ENCODE measurements at places on chromosomes 4 and X.

DNA sequence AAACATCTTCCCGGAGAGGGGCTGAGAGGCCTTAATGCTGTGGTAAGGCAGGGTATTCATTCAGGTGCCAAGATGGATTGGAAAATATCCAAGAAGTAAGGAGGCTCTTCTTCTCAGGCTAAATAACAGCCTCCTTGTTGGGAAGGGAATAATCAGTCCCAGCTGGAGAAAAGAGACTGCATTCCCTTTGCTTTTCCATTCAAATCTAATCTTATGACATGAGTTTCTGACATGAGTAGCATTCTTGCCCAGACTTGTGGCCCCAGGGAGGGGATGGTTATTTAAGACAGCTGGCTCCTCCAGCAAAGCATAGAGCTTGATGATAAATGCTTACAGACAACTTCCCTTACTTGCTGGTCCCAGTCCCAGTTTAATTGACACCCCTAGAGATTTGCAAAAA, 98.3 kb downstream of the DCLK2 start:
- no peak for DNase-seq

DNA sequence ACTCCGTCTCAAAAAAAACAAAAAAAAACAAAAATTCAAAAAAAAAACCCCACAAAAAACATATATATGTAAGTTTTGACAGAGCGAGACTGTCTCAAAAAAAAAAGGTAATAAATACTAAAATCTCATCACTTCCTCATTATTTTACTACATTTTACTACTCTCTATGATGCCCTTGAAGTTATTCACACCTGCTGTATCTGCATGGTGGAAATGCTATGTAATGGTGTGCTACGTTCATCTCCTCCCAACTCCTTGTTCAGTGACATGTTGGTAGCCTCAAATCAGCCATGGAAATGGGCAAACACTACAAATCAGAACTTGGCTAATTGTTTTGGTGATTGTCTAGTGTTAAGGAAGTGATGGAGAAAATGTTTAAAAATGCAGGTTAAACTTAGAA, 11.8 kb downstream of the RPS4X start:
- no peak for DNase-seq

GRCh38 chr4:82890528-82890900, 439 bp downstream of the SEC31A start:
- no peak for DNase-seq

- no peak for DNase-seq
Observed at GRCh38 chrX:45806410-45807121, 605.9 kb upstream of the DIPK2B start.

DNA sequence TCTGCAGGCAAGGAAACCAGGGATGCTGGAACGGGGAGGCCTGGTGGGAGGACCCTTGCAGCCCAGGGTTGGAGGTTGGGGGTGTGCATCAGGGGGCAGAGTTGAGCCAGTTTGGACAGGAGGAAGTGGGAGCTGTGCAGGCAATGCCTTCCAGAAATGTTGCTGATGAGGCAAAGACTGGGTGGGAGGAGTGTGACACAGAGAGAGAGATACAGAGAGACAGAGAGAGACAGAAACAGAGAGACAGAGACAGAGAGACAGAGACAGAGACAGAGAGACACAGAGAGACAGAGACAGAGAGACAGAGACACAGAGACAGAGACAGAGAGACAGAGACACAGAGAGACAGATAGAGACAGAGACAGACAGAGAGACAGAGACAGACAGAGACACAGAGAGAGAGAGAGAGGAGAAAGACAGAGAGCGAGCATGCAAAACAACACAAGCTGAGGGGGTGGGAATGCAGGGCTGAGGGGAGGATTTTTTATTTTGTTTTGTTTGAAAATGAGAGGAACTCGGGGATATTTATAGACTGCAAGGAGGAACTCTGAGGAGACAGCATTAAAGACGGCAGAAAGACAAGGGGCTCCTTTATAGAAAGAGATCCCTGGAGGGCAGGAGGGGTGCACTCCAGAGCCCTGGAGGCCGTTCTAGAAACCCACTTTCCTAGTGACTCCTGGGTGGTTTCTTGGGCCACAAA, 1.9 kb upstream of the HAUS3 start:
- no peak for DNase-seq

- no peak for DNase-seq
Observed at GRCh38 chr4:108795733-108796132, 32.9 kb upstream of the ETNPPL start.

DNA sequence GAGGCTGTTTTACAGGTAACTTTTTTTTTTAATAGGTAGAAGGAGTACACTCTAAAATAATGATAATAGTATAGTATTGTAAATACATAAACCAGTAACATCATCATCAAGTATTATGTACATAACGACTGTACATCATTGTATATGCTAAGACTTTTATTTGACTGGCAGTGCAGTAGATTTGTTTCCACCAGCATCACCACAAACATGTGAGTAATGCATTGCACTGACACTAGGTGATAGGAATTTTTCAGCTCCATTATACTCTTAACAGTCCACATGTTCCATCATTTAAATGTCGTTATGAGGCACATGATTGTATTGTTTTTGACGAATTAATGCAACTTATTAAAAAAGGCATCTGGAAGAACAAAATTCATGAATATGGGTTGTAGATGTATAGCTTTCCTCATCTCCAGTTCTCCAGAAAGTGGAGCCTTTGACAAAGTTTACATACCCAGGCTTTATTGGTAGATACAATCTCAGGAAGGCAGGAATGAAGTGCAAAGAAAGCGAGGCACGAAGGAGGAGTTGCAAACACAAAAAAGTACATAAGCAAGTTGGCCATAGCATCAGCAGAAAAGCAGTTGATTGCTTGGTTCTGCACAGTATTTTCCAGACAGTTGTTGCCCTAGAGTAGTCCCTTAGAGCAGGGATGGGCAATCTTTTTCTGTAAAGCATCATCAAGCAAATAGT, 336.9 kb upstream of the NR3C2 start:
- DNase-seq = no peak

- DNase-seq = no peak
Observed at GRCh38 chr4:7805533-7806337, 133.9 kb downstream of the AFAP1 start.

DNA sequence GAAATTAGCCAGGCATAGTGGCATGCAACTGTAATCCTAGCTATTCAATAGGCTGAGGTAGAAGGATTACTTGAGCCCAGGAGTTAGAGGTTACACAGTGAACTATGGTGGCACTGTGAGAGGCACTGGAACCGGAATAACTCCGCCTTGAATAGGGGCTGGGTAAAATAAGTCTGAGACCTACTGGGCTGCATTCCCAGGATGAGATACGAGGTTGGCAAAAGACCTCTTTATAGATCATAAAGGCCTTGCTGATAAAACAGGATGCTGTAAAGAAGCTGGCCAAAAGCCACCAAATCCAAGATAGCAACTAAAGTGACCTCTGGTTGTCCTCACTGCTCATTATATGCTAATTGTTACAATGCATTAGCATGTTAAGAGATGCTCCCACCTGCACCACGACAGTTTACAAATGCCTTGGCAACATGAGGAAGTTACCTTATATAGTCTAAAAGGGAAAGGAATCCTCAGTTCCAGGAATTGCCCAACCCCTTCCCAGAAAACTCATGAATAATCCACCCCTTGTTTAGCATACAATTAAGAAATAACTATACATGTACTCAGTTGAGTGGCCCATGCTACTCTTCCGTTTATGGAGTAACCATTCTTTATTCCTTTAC, 88.6 kb downstream of the CENPC start:
- no peak for DNase-seq

DNA sequence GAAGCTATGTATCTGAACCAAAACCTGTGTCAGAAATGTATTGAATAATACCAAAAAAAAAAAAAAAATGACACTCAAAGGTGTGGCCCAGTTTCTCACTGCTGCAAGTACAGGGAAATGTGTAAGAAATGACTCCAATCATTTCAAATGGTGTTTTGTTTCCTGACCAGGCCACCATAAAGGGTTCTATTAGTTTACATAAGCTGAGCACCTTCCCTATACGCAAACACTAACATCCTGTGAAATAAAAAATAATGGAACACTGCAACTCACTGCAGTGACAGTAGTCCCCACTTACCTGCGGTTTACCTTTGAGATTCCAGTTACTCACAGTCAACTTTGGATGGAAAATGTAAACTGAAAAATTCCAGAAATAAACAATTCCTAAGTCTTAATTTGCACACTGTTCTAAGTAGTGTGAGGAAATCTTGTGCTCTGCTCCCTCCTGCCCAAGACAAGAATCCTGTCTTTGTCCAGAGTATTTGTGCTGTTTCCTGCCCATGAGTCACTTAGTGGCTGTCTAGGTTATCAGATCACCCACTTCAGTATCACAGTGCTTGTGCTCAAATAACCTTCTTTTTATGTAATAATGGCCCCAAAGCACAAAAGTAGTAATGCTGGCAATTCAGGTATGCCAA, 265.3 kb downstream of the RCHY1 start:
- DNase-seq = no peak

GRCh38 chrX:7083468-7084396, 63.8 kb upstream of the STS start:
- no peak for DNase-seq

GRCh38 chrX:144648788-144649187, 598.5 kb upstream of the SPANXN1 start:
- DNase-seq = no peak

DNA sequence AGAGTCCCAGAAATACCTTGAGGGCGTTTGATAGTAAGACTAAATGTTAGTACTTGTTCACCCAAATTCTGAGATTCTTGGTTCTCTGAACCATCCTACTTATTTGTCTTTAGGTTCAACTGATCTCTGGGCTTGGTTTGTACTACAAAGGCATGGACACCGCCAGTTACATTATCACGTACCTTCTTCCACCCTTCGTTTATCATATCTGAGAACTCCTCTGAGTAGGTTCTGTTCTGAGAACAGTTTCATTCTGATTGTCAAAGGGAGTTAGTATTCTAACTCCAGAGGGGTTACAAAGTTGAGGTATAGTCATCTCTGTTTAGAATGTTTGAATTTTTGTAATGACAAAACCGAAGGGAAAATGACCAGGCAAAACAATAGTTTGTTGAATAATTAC, 19.3 kb downstream of the ZFX start:
- DNase-seq = no peak

DNA sequence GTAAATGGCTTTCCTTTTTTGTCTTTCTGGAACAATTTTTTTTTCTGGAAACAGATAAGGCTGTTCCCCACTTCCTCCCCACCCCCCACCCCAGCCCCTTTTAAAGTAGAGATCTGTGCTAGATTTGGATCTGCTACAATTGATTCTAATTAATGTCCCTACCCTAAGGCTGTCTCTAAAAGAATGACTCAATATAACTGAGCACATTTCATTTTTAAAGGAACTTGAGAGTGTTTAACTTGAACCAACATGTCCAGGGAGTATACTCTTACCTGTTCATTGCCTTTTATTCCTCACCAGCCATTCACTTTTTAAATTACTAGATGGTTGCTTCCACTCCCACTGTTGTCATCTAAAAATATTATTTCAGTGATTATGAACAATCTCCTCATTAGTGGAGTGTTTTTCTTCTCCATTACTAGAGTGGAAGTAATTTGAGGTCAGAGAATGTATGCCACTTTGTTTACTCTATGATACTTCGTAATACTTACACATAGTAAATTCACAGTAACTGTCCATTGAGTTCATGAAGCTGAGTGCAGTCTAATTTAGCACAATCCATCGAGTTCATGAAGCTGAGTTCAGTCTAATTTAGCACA, 14.1 kb upstream of the CNOT6L start:
- no peak for DNase-seq

DNA sequence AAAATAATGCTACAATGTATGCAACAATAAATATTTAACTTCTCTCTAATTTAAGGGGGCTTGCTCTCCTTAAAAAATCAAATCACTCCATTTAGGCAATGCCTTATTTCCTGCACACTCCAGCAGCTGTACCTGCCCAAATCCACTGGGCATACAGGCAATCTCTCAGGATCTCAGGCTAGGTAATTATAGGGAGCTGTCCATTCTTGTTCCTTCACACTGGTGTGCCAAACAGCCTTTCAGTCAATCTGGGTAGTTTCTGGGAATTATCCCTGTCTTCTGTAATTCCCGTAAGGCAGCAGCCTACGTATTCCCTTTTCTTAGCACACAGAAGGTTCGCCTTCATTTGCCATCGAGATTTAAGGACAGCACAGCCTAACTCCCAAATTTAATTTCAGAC, 922.6 kb upstream of the SLIT2 start:
- DNase-seq = no peak

GRCh38 chr4:38366456-38366855, 297.5 kb upstream of the KLF3 start:
- no peak for DNase-seq

DNA sequence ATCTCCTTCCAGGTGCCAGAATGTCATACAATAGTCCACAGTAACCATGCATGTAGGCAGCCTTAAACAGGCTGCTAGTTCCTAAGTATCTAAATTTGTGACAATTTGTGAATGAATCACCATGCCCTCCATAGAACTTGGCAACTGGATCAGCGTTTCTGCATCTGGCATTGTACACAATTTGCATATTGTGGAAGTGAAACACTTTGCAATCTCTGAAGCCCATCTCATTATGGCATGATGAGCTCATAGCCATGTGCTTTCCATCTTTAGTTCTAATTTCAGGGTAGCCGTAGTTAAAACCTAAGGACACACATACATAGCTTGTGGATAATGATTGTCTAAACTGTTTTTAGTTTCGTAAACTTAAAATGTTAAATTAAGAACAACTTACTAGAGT, 573.6 kb downstream of the PPP4R3C start:
- no peak for DNase-seq
